ENCODE measurements at places on chromosomes 6 and 20. TPM values are rescaled to one million over a fixed set of nuclear protein-coding genes. Genes with fewer than 3 reads are reported as not detected.
A peak's percentile ranks its signal among the peaks of the same experiment; 100 is the strongest.

DNA sequence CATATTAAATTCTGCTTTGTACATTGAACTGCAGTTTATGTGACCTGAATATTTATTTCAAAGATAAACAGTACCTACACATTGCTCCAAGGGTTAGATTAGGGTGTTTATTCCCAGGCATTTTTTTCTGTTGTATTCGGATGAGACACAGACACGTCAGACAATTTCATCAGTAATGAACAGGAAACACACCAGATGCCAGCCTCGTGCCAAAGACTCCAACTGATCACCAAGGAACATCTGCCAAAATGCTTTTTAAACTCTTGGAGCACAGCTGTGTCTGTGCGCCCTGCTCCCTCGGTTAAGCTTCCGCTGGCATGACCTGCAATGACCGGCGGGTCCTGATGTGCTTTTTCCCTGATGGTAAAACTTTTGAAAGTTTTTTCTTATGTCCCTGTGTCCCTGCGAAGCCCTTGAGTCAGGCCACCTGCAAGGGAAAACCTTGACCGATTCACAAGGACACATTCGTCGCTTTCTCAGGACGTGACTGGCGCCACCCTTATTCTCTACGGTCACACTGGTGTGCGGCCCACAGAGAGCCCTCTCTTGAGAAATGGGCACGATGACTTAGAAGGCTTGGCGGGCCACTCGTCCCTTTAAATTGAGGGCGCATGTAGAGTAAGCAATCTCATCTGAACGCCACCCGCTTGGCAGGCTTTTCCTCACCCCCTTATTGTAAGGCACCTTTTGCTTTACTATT lies 173.9 kb downstream of the QKI start:
- no peak for DNase-seq

DNA sequence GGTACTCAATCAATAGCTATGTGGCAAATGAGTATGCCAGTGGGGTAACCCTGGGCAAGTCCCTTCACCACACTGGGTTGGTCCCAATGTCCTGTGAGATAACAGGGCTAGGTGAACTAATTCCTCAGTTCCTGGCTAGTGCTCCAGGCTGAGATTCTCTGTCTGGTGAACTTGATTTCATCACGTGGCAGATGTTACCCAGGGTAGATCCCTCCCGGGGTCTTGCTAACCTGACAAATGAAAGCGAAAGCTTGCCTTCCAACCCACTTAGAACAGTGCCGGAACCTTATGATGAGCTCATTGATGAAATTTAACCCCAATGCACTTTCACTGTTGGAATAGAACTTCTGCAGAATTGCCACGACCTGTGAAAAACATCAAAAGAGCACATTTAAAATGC lies 6.6 kb upstream of the ANKRD60 start:
- DNase-seq, result no peak

GRCh38 chr6:150366118-150366778 lies 2.6 kb upstream of the IYD start:
- no peak for DNase-seq

GRCh38 chr6:116564921-116565872 lies 6.1 kb upstream of the RWDD1 start:
- DNase-seq, result no peak

DNA sequence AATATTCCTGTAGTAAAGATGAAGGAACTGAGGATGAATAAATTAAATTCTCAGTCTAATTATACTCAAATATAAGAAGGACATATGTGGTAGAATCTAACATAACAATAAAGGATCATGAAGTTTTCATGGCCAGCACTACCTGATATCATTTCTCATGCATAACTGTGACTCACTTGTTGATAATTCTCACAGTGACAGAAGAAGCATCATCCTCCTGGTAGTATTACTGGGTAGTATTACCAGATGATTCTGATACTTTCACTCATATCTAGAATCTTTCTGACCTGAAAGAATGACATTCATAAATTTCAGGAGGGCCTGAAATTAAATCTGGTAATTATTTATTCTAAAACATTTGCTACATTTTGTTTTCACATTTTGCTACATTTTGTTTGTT lies 1375.0 kb downstream of the EPHA7 start:
- DNase-seq, result no peak

GRCh38 chr6:139540276-139540675 lies 165.8 kb upstream of the CITED2 start:
- DNase-seq, result no peak

DNA sequence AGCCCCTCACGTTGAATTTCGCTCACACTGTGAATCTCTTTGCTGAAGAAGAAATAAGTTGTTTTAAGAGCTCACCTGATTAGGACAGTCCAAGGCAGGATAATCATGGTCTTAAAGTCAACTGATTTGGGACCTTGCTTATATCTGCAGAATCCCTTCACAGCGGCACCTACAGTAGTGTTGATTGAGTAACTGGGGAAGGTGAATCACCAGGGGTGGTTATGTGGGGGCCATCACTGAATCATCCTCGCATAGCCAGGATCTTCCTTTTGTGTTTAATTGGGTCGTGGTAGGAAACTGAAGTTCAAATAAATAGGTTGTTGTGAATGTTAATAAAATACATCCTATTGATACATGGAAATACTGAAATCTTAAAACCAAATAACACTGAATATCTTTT lies 20.2 kb upstream of the MICA start:
- no peak for DNase-seq

GRCh38 chr20:34709831-34710567 lies 5.9 kb downstream of the TP53INP2 start:
- peak; percentile 62 for DNase-seq

DNA sequence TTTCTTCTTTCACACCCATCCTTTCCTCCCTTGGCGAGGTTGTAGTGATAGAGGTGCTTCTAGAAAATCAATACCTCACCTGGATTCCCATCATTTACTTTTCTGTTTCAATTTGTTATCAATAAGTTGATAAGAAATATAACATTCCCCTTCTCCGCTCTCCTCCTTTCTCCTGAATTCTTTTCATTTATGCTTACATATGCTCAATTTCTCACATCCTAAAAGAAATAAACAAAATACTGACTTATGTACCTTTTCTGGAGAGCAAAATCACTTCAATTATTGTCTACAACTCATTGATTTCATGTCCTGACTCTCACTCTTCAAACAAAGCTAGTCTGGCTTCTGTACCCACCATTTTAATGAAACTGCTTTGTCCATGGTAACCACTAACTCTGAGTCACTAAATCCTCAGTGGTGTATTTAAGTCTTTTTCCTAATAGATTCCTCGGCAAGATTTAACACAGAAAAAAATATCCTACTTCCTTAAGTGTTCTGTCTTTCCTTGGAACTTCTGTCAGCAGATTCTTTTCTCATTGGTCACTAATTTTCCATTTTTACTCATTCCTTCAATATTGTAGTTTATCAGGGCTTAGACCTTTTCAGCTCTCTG lies 289.6 kb downstream of the RFPL4B start:
- no peak for DNase-seq

DNA sequence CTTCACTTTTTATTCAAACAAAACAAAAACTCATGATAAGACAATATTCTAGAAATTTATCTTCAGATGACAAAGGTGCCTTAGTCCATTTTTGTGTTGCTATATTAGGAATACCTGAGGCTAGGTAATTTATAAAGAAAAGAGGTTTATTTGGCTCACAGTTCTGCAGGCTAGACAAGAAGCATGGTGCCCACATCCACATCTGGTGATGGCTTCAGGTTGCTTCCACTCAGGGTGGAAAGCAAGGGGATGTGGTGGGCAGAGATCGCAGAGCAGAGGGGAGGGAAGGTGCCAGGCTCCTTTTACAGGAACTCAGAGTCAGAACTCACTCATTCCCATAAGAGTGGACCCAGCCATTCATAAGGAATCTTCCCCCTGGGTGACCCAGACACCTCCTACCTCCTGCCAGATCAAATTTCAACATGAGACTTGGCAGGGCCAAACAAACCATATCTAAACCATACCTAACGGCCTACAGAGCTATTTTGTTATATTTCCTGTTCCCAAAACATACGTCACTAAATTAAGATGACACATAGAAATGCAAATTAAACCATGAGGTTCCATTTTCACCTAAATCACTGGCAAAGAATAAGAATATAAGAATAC lies 26.4 kb downstream of the ABHD12 start:
- DNase-seq, result no peak

DNA sequence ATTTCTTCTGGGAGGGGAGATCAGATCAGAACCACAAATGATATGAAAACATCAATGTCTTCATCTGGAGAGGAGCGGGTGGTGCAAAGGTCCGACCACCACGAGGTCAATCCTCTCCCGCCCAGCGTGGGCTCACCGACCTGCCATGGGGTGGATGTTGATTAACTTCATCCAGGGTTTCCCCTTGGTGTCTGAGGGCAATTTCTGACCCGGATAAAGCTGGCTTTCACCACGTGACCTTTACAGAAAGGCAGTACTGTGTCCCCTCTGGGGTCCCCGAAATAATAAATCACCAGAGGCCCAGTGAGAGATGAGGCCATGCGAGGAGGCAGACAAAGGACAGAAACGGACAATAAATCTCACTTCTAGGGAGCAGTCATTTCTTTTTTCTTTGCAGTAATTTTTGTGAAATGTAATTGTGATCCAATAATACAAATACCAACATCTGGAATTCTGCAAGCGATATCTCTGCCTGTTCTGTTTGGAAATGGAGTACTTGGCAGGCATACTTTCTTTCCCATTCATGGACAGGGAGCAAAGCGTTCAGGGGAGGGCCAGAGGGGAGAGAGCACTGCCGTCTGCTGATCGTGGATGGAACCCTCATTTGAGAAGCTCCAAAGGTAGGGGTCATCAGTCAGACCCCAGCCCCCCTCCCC lies 55.1 kb upstream of the APCDD1L start:
- no peak for DNase-seq

GRCh38 chr6:2968600-2969135 lies 2.7 kb downstream of the SERPINB6 start:
- no peak for DNase-seq

VGLL2 gene
- total RNA-seq, result not detected

PARD6B gene
- 30.6 TPM for total RNA-seq
